ENCODE measurements at places on chromosomes 7 and 10. TPM values are rescaled to one million over a fixed set of nuclear protein-coding genes. Genes with fewer than 3 reads are reported as not detected.

Gene MYL10
- not detected for total RNA-seq

Gene BTBD16
- 5.0 TPM for total RNA-seq

Gene CTAGE8
- not detected for total RNA-seq

Gene AP5Z1
- total RNA-seq: 7.4 TPM

Gene TUBB8
- 0.31 TPM for total RNA-seq

Gene PRSS37
- not detected for total RNA-seq

Gene SPDYE9
- not detected for total RNA-seq

GRCh38 chr7:155208681-155209477, 88.8 kb upstream of the INSIG1 start:
- DNase-seq: no peak

DNA sequence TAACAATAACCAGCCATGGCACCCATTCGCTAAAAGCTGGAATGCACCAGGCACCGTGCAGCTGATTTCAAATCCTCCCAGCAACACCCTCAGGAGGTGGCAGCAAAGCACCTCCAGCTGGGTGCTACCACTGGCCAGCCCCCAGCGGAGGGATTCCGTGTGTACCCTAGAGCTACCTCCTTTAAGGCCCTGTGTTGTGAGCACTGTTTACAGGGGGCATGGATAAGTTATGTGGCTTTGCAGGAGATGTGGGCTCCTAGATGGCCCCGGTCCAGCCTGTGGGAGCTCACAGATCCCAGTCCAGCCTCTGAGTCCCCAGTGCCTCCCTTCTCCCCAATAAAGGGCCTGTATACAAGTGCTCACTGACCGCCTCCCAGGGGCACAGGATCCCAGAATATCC, 27.1 kb downstream of the TNRC18 start:
- no peak for DNase-seq

GRCh38 chr10:103040418-103040817, 122.3 kb downstream of the CNNM2 start:
- no peak for DNase-seq

DNA sequence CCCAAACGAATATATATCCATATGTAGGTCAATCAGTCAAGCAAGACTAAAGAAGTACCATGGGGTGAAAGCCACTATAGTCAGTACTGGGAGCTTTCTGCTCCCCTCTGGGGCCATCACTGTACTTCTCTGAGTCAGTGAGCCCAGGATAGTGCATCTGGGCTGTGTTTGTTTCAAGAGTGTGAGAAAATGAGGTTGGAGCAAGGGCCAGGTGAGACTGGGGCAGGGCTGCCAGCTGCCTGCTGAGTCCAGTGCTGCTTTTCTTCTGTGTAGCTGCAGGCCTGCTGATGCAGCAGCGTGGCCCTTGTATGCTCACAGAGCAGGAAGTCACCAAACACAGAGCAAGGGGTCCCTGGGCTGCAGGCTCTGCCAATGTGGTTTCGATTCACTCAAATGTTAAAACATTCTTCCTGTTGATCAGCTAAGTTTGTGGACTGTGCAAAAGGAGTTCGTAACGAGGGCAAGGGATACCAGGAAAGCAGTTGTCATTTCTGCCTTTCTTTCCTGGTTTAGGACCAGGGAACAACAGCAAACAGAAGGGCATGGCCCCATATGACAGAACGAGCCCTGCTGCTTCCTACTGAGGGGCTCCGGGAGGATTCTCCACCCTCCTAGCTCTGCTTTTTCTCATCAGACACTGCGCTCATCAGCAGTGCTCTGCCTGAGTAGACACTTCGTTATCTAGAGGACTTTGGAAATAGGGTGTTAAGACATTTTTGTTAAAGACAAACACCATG, 65.4 kb upstream of the TNS3 start:
- no peak for DNase-seq

DNA sequence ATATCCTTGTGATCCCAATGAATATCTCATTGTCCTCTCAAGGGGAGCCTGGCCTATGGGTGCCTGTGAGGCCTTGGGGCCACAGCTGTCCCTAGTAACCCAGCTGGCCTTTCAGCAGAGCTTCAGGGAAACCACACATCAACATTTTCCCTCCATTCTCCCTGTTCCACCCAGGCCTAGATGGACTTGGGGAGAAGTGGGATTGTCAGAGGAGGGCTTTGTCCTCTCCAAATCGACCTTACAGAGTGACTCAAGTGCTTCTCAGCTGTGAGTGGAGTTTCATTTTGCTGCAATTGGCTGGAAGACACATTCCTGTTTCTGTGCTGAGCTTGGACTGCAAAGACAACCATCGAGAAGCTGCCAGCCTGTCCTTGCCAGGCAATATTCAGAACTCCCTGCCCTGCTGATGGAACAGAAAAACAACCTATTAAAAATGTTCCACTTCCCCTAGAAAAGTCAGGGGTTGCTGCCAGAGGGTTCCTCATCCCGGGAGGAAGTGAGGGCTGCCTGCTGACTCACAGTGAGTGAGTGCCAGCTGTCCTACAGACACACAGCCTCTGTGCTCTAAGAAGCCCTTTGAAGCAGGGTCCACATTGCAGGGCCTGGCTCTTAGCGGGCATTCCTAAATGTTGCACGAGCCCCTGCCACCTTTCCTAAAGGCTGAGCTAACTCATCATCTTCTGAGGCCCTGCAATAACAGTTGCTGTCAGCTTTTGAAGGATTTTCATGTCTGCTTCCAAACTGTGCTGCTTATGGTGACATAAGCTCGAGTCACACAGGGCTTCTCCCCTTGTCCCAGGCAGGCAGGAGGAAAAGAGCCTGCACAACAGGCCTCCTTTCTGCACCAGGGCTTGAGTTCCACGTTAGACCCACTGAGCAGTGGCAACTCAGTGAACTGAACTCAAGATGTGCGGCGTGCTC, 20.5 kb downstream of the STRA8 start:
- peak; percentile 50 for DNase-seq

GRCh38 chr7:136502162-136502561, 366.3 kb upstream of the CHRM2 start:
- DNase-seq: no peak

DNA sequence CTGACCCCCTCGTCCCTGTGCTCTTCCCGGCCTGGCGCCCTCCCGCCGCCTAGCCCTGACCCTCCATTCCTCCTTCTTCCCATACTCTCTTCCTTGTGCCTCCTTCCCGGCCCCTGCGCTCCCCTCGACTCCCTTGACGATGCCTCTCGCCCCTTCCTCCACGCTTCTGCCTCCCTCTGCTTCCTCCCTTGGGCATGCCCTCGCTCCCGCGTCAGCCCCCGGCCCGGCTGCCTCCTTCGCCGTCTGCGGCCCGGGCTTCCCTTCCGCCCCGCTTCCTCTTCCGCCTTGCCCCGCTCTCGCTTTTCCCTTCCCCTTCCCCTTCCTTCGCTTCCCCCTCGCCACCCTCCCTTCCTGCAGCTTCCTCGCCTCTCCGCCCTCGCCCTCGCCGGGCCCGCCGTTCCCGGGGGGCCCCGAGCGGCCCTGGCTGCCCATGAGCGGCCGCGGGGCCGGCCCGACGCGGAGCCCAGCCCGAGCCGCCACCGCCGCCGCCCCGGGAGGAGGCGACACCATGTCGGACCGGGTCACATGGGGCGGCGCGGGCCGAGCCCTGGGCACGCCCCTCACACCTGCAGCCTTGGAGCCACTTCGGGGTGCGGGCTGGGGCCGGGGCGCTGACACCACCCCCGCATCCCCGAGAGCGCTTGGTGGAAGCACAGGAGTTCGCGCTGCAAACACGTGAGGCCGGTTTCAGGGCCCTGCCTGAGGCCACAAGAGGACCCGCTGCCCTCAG, at the start of gene FBXW4:
FBXW4 (minus strand) TSS at position 497 of the 730 bp plus-strand sequence; CDS start at position 432, 65 bp downstream.
- DNase-seq: peak; percentile 29

GRCh38 chr7:129779602-129780256, 168.2 kb downstream of the NRF1 start:
- peak; percentile 61 for DNase-seq

DNA sequence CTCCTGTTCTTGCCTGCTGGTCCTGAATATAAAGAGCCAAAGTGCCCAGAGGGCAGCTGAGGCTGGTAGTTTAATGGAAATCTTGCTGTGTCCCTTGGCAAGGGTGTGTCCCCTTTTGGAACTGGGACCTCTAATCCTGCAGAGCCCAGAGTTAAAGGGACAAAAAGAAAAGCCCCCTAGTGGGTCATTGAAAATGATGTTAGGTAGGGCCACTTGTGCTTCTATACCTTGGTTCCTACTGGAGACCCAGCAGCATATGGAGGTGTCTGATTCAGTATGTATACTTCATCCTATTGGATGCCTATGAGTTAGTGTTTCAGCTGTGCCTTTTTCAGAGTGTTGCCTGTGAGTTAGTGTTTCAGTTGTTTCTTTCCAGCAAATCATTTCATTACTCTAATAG, 30.5 kb downstream of the TFAM start:
- no peak for DNase-seq

DNA sequence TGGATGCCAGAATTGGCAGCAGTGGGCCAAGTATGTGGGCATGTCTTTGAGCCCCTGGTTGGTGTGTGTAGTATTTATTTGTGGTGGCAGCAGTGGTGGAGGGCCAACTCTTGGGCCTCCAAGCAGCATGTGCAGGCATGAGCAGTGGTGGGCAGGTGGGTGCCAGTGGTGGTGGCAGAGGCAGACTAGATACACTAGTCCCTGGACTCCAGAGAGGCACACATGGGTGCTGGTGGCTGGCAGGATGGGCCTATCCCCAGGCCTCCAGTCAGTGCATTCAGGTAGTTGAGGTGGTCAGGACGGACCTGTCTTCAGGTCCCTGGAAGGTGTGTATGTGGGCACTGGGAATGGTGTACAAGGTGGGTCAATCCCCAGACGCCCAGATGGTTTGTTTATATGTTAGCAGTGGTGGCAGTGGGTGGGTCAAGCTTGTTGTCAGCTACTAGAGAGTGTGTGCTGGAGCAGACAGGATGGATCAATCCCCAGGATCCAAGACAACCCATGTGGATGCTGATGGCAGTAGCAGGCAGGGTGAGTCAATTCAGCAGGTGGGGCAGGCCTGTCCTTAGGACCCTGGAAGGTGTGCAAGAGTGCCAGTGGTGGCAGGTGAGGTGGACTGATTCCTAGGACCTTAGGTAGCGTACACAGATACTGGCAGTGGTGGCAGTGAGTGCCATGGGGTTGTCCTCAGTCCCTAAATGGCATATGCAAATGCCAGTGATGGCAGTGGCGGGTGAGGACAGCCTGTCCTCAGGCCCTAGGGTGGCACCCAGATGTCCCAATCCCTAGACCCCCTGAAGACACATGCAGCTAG, 294.3 kb downstream of the RPS24 start:
- DNase-seq: no peak

- no peak for DNase-seq
These were observed 65.8 kb downstream of the BLNK start for GRCh38 chr10:96205580-96205979.

Data from HepG2 (cell line).